ENCODE measurements at places on chromosomes 3 and 15.

GRCh38 chr3:56238299-56238698 is 230.0 kb downstream of the ERC2 start:
- no peak for DNase-seq

DNA sequence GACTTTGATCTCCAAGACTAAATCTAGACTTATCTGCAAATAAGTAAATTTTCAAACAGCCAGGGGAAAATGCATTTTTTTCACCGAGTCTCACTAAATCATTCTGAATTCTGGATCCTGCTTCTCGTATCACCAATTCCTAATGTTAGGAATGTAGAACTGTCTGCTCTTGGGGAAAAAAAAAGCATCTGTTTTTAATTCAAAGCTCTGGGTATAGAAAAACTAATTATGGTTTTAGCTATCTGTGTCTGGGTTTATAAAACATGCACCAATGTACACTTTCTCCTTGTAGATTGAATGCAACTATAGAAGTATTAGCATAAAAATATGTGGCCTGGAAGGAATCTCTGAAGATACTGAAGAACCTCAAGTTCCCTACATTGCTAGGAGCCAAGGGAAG is 4.8 kb upstream of the CDAN1 start:
- no peak for DNase-seq

DNA sequence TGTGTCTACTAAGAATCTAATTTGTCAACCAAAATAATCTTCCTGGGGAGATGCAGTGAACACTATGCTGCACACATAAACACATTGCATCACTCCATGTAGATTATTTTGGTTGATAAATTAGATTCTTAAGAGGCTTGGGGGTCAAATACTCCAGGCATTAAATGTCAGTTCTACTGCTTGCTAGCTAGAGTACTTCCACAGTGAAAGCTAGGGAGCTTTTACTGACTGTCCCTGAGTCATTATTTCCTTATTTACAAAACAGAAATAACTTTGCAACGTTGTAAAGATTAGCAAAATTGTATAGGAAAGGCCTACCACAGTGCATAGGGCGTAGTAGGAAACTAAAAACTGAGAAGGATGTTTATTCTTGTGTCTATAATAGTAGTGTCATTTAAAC is 12.9 kb upstream of the TMC3 start:
- peak; percentile 64 for DNase-seq

DNA sequence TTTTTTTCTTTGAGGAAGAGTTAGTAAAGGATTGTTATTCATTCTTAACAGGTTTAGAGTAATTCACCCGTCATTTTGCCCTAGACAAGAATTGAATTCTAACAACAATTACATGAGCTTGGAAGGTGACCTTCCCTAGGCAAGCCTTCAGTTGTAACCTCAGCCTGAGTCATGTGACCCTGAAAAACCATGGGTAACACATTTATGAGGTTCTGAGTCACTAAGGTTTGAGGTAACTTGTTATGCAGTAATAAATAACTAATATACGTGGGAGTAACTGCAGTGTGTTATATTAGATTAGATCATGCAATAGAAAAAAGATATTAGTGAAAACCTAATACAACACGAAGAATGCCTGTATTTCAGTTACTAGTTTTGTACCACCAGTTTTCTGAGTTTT is 237.6 kb upstream of the NDN start:
- no peak for DNase-seq

DNA sequence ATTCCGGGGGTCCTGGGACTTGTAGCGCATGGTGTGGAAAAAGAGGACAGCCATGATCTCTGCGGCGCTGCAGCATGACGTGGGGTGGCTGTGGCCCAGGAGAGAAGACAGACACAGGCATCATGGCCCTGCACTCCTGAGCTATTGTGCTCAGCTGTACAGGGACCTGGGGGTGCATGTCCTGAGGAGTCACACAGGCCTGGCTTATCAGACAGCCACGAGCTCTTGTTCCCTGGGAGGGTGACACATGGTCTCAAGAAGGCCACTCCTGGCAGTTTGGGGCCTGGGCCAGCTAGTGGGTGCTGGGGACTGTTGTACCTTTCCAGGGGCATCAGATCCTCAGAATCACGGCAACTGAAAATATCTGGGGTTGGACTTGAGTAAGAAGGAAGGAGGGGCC is 13.7 kb downstream of the TKT start:
- no peak for DNase-seq

- no peak for DNase-seq
Measured at GRCh38 chr15:51840692-51841091, 11.2 kb downstream of the TMOD3 start.

DNA sequence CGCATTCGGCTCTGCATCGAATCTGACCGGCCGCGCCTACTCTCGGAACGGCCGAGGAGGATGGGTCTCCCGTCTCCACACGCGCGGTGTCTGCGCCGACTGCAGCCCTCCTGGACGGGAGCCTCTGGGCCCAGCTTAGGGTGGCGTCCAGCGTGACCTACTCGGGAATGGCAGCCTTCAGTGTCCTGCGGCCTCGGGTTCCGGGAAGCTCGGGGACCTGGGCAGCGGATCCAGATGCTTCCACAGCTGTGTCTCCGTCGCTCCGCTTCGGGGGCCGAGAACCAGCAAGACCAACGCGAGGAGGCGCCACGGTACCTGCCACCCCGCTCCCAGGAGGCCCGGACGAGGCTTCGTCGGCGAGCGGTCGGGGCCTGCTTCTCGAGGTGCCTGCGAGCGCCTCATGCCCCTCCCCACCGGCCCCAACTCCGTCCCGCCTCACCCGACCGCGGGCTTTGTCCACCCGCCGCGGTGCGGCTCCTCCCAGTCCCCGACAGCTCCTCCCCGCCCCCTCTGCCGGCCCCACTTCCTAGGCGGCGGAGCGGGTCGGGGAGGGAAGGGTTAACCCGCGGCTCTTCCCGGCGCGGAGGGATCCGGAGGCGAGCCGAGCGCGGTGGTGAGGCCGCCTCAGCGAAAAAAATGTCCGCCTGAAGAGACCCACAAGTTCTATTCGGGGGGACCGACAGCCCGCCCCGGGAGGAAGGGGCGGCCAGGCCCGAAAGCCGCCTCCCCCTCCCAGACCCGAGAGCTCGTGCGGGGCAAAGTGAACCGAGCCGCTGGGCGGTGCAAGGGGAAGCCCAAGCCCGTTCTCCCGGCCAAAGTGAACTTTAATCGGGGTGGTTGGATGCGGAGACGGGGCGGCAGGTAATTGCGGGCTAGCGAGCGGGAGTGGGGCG is at the start of gene TCF12:
TSS of gene TCF12 (plus strand) at position 599 of the 893 bp plus-strand sequence. CDS start 1,270 bp downstream, outside the sequence.
- peak; percentile 95 for DNase-seq

GRCh38 chr3:183285828-183286457 is 32.9 kb downstream of the B3GNT5 start:
- DNase-seq = peak; percentile 99

GRCh38 chr3:11290743-11291680 is 18.8 kb downstream of the ATG7 start:
- peak; percentile 84 for DNase-seq

GRCh38 chr3:45816544-45816943 is 20.2 kb upstream of the SLC6A20 start:
- DNase-seq = peak; percentile 41

GRCh38 chr3:151798466-151798865 is 15.4 kb upstream of the AADAC start:
- peak; percentile 23 for DNase-seq

- no peak for DNase-seq
Measured at GRCh38 chr3:189797103-189797750, 166.0 kb downstream of the TP63 start.

- peak; percentile 100 for DNase-seq
Measured at GRCh38 chr15:70856884-70857561, 3.1 kb upstream of the LARP6 start.

GRCh38 chr15:68646156-68646555 is 67.4 kb downstream of the CORO2B start:
- DNase-seq = no peak

GRCh38 chr3:177337541-177338331 is 140.5 kb upstream of the TBL1XR1 start:
- peak; percentile 82 for DNase-seq

DNA sequence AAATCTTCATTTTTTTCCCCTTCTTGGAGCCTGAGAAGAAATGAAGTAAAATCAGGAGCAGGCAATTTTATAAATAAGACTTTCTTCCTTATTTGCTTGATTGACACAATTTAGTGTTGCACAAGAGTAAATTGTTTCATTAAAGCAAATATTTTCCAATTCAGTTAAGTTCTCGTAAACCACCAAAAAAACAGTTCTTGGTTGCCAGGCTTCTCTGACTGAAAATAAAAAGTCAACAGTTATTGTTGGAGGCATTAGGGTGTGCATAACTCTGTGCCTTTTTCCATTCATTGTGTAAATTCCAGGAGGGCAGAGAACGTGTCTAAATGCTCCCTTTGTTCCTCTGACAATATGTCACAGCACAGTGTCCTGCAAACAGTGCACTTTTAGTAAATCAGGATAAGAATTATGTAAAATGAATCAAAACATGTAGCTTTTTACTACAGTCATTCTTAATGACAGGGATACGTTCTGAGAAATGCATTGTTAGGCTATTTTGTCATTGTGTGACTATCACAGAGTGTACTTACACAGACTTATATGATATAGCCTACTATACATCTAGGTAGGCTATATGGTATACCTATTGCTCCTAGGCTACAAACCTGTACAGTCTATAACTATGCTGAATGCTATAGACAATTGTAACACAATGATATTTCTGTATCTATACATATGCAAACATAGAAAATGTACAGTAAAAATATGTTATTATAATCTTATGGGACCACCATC is at the start of gene CP:
TSS of gene CP (minus strand) at position 47 of the 735 bp plus-strand sequence. CDS start at position 10, 37 bp downstream.
- DNase-seq = no peak

DNA sequence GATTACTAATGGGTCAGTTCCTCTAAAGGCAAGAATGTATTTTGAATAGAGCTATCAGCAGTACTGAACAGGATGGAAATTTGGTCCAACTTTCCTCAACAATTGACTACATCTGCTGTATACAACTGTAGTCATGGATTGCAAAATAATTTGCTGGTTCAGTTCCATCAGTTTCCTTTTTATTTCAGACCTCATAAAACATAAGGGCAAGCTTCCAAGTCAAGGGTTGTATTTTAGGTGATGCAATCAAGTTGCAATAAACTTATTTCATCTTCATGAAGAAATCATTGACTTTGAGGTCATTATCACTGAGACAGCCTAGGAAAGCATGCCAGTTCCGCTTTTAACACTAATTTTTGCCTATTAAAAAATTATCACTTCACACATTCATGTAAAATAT is 90.4 kb upstream of the TSEN2 start:
- DNase-seq = peak; percentile 87

GRCh38 chr3:71258116-71258515 is 325.4 kb downstream of the FOXP1 start:
- DNase-seq = peak; percentile 78

DNA sequence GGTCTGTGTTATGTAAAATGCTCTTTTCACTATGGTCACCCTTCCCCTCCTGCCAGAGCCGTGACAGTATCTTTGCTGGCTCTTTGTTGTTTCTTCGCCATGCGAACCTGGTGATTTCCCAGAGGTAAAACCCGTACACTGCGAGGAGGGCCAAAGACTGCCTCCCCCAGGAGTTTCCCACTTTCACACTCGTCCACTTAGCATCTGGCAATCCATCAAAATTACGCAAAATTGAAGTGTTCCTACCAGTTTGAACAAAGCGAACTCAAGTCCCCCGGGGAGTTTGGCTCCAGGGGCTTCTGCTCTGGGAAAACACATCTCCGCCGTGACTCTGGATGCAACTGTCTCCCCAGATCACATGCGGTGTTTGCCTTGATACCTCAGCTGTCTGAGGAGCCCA is 239.9 kb downstream of the FAM43A start:
- no peak for DNase-seq

- DNase-seq = no peak
Measured at GRCh38 chr15:70077188-70078147, 20.2 kb downstream of the TLE3 start.

DNA sequence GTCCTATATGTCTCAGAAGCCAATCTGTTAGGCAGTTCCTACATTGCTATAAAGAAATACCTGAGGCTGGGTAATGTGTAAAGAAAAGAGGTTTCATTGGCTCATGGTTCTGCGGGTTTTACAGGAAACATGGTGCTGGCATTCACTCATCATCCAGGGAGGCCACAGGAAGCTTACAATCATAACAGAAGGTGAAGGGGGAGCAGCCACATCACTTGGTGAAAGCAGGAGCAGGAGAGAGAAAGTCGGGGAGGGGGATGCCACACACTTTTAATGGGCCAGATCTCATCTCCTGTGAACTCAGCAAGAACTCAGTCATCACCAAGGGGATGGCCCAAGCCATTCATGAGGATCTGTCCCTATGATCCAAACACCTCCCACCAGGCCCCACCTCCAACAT is 9.1 kb downstream of the SLC49A4 start:
- no peak for DNase-seq

GRCh38 chr3:194365978-194366490 is 3.5 kb downstream of the LRRC15 start:
- DNase-seq = no peak

- peak; percentile 69 for DNase-seq
Measured at GRCh38 chr3:49387721-49388120, 24.1 kb downstream of the RHOA start.

DNA sequence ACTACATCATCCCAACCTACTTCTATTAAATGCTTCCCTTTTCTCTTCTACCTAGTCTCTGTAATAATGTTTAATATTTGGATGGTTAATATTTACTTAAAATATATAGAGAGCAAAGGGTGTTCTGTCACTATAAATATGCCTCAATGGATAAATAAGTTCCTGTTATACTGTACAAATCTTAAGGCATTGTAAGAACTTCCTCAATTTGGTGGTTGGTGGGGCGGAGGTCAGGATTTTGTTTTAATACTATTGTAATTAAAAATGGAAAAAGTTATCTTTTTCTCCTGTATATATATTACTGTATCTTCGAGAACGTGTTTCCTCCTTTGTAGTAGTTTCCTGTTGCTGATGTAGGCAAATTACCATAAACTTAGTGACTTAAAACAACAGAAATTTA is 41.5 kb downstream of the SPRED1 start:
- no peak for DNase-seq

DNA sequence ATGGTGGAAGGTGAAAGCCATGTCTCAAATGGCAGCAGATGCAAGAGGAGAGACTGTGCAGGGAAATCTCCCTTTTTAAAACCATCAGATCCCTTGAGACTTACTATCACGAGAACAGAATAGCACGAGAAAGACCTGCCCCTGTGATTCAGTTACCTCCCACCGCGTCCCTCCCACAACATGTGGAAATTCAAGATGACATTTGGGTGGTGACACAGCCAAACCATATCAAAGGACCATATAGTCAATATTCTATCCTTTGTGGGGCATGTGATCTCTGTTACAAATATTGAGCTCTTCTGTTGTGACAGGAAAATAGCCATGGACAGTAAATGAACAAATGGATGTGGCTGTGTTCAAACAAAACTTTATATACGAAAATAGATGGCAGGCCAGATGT is 77.2 kb upstream of the ACKR4 start:
- no peak for DNase-seq

GRCh38 chr3:70177881-70178645 is 134.4 kb downstream of the MDFIC2 start:
- DNase-seq = no peak

- DNase-seq = no peak
Measured at GRCh38 chr3:197260491-197261163, 37.8 kb downstream of the DLG1 start.

DNA sequence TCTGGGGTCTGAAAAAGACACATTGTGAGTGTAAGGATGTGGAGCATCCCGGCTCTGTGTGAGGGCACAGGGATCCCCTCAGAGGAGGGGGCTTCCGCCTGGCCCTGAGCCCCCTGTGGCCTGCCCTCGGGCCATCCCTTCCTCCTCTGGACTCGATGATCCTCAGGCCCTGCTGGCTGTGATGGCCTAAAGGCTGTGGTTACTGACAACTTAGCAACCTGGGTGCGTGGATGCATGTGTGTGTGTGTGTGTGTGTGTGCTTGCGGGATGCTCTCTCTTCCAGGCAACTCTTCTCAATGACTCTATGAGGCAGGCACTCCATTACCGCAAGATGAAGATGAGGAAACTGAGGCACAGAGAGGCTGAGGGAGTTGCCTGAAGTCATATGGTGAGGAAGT is 66.0 kb downstream of the ASB7 start:
- DNase-seq = peak; percentile 8
